ENCODE measurements at places on chromosomes 16 and 17.

- no peak for DNase-seq
These were observed 608.0 kb upstream of the CDH8 start for GRCh38 chr16:62644030-62644812.

- DNase-seq: no peak
These were observed 299.5 kb downstream of the MAF start for GRCh38 chr16:79301051-79301450.

GRCh38 chr16:62035115-62036092 is 834 bp downstream of the CDH8 start:
- DNase-seq: no peak

DNA sequence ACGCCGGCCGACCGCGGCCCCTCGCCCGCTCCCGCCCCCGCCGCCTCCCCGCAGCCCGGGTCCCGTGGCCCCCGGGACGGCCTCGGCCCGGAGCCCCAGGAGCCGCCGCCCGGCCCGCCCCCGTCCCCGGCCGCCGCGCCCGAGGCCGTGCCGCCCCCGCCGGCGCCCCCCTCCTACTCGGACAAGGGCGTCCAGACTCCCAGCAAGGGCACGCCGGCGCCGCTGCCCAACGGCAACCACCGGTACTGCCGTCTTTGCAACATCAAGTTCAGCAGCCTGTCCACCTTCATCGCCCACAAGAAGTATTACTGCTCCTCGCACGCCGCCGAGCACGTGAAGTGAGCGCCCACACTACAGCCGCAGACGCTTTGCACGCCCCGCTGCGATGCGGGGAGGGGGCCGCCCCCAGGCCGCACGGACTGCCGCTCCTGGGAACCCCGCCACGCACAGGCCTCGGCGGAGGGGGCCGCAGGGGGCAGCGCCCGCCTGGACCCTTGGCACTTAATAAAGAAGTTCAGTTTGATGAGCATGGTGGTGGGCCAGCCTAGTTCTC is 35.5 kb upstream of the ZC3H18 start:
- DNase-seq: no peak

- DNase-seq: no peak
These were observed 9.8 kb upstream of the KIF19 start for GRCh38 chr17:74316220-74316619.

DNA sequence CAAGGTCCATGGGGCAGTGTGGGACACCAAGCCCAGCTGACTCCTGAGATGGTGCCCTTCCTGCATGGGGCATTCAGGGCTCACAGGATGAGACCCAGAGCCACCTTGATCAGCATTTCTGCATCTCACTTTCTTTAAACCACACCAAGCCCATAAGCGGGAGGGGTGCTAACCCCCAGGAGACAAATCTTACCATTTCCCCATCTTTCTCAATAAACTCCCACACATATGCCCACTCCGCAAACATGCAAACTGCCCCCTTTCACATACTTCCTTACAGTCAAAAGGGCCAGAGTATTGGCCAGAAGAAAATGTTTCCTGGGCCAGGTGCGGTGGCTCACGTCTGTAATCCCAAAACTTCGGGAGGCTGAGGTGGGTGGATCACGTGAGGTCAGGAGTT is 3.7 kb upstream of the SLC39A11 start:
- no peak for DNase-seq

- no peak for DNase-seq
These were observed 11.4 kb upstream of the FADS6 start for GRCh38 chr17:74904687-74905409.

- no peak for DNase-seq
These were observed 59.6 kb downstream of the SOCS1 start for GRCh38 chr16:11196286-11196828.

GRCh38 chr17:74276541-74277009 is 2.5 kb downstream of the DNAI2 start:
- DNase-seq: no peak

- no peak for DNase-seq
These were observed 934.6 kb upstream of the CDH8 start for GRCh38 chr16:62970851-62971250.

GRCh38 chr17:68498479-68499326 is 13.5 kb upstream of the PRKAR1A start:
- no peak for DNase-seq

GRCh38 chr16:50144211-50144610 is 8.9 kb upstream of the TENT4B start:
- DNase-seq: no peak

DNA sequence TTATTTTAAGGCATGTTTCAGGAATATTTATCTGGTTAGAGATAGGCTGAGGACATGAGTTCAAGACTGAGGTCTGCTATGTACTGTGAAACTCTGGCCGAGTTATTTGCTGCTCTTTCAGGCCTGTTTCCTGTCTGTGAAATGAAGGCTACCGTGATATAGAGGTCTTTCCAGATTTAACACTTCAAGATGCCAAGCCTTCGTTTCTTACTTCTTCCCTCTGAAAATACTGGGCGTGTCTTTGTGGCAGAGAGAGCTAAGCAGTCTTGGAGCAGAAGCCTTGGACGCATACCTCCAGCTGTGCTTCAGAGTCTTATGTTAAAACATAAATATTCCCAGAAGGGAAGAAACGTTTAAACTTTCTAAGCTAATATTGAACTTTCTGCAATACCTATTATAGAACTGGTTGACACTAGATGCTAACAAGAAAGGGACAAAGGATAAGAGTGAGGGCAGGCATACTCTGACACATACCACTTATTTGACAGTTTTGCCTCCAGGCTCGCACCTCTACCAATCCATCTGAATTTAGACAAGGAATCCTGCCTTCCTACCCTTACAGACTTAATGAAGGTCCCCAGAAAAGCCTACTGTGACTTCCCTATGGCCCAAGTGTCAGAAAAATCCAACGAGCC is 17.5 kb downstream of the WIPI1 start:
- DNase-seq: no peak

GRCh38 chr16:85902366-85903155 is 3.6 kb downstream of the IRF8 start:
- no peak for DNase-seq

DNA sequence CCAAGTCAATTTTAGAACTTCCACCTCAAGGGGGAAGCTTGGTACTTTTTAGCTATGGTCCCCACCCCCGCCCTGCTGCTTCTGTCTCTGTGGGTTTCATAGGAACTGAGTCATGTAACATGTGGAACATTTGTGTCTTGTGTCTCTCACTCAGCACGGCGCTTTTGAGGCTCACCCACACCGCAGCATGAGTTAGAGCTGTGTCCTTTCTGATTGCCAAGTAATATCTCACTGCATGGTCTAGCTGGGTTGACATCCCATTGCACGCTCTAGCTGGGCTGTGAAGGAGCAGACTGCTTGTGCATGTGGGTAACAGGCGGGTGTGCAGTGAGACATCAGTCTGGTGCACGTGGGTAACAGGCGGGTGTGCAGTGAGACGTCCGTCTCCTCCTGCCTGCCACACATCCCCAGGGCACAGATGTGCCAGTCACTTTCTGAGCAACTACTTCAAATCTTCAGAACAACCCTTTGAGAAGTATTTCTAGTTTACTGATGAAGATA is 26.4 kb upstream of the SLC7A5 start:
- peak; percentile 48 for DNase-seq

- no peak for DNase-seq
These were observed 13.6 kb downstream of the UBFD1 start for GRCh38 chr16:23570992-23571632.

DNA sequence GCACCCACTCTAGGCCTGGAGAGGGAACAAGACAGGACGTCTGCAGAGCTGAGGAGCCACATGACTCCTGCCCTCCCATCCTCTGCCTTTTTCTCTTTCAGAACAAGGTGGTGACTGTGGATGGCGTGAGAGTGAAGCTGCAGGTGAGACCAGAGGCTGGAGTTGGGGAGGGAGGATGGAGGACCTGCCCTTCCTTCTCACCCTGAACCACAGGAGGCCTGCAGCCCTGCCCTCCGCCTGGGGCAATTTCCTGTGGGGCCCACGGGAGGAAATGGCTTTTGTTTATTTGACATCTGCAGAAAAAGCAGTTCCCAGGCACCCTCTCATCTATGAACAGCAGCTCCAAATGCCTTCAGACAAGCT is 5.1 kb downstream of the RAB37 start:
- DNase-seq: peak; percentile 66

- no peak for DNase-seq
These were observed 87.3 kb downstream of the MAP2K6 start for GRCh38 chr17:69501591-69502468.

DNA sequence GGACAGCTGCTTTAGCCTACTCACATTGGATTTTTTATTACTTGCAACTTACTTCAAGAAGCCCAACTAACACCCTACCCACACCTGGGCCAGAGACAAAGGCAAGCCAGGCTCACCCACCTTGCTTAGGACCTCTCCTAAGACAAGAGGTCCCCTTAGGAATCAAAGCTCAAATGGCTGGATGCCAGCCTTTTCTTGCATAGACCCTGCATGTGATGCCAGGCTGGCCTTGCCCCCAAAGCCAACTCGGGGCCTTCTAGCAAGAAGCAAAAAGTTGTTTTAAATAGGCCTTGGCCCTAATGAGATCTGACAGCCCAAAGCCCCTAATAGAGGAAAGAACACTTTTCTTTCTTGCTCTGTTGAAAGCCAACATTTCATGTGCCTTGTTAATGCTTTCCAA is 20.7 kb downstream of the GPRC5B start:
- no peak for DNase-seq

- DNase-seq: no peak
These were observed 48.5 kb downstream of the HAPSTR1 start for GRCh38 chr16:9139965-9140364.

DNA sequence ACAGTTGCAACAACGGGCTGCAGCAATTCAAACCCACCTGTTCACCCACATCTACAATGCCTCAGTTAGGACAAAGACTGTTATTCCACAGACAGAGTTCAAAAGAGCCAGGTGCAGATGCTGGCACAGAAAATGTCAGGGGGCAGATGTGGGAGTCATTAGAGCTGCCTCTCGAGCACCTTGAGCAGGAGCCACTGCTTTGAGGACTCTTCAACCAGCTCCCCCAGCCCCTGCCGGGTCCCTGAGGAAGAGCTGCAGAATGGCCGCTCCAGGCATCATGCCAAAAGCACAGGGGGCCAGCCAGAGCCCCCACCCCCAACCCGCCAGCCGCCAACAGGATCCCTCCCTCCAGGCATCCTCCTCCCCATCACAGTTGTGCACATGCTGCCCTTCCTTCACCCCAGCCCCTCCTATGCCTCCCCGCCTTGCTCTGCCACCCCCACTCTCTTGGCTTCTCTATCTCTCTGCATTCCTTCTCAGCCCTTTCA is 20.8 kb downstream of the C17orf67 start:
- DNase-seq: no peak

GRCh38 chr16:81779536-81780320 is 637 bp downstream of the PLCG2 start:
- DNase-seq: no peak

DNA sequence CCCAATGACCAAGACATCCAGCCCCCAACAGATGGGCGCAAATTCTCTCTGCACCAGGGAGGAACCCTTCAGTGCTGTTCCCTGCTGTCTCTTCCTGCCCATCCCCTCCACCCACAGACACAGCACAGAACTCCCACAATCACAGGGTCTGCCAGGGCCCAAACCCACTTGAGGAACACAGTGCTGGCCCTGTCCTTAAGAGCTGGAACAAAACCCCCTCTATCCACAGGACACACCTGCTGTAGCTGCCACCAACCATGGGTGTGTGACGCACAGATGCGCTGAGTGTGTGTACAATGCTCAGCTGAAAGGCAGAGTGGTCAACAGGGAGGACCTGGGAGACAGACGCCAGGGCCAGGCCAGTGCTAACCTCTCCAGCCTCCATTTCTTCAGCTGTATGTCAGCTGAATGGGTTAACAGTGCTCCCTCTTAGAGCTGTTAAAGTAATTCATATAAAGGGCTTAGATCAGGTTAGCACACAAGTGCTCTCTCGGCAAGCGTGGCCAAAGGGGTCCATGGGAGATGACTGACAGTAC is 62.1 kb downstream of the AMFR start:
- no peak for DNase-seq

DNA sequence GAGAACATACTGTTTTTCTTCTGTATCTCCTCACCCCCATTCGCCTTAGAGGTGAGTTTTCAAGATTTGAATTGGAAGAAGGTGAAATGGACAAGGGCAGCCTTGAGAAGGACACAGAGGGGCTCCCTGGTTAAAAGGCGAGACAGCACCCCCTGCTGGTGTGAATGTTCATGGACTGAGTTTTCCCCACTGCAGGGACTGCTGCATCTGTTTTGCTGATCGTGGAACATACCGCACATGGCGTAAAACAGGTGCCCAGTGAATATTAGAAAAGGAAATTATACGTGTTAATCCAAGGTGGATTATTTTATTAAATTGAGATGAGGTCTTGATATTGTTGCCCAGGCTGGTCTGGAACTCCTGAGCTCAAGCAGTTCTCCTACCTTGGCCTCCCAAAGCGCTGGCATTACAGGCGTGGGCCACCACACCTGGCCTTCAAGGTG is 54.5 kb downstream of the NDE1 start:
- peak; percentile 53 for DNase-seq

- no peak for DNase-seq
These were observed at the start of gene BTBD17 for GRCh38 chr17:74361230-74362068. BTBD17 (minus strand) TSS chr17:74361868; CDS start chr17:74361819, 49 bp downstream.

- no peak for DNase-seq
These were observed 65.6 kb downstream of the XYLT1 start for GRCh38 chr16:17404941-17405689.

DNA sequence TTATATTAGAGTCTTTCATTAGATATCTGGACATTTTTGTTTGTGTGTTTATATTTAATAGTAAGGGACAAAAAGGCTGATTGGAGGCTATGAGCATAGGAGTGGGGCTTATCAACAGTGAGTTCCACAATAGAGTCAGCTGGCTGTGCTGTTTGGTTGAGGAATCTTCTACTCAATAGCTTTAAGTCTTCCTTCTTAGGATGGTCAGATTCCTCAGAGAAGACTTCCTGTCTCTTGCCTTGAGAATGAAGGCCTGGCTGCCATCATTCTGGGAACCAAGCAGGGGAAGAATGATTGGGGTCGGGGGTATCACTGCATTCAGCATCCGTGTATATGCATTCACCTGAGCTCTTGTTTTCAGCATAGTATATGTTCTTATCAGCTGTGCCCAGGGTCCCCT is 31.9 kb upstream of the ABCC11 start:
- DNase-seq: no peak

DNA sequence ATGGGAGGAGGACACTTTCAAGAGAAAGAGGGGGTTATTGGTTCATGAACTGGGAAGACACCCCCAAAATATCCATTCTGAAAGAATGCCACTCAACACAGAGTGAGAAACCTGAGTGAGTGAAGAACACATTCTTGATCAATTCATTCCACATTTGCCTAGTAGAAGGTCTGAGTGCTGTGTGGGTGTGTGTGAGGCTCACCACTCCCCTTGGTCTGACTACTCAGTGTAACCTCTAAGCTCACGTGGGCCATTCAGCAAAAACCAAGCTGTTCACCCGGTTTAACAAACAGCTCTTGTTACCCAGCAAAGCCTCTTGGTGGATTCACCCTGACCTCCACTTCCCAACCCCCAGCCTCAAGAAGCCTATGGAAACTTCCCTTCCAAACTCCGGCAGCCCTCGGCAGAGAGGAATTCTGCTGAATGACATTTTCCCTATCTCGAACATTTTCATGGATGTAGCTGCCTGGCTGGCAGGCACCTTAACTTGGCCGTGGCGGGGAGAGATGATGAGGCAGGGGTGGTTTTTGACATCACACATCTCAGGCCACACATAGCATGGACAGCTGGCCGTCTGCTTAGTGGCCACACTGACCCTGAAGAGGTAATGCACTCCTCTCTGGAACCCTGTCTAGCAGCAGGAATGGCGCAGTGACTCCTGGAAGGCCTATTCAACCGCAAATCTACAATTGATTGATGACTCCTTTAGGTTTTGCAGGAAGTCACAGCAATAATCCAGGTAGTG is 11.6 kb downstream of the ST6GALNAC1 start:
- no peak for DNase-seq

GRCh38 chr16:4347765-4348509 is 3.2 kb downstream of the PAM16 start:
- DNase-seq: no peak

- no peak for DNase-seq
These were observed 18.8 kb downstream of the RPH3AL start for GRCh38 chr17:333626-334396.
